A549 treated with CORT108297 at 1 μM for 4 hours (cell line): ENCODE measurements at places on chromosomes 5 and 9. TPM values are rescaled to one million over a fixed set of nuclear protein-coding genes. Genes with fewer than 3 reads are reported as not detected.

SNCB gene
- 0.65 to 1.6 TPM (median 1.1 TPM) in 5 replicates for total RNA-seq

CEL gene
- total RNA-seq: 0.50 to 0.75 TPM (median 0.65 TPM) in 5 replicates

GMCL2 gene
- total RNA-seq: 0.02 TPM in 1 of 5 replicates, not detected in the others

PCBD2 gene
- total RNA-seq: 10.1 to 11.8 TPM (median 10.5 TPM) in 5 replicates

OTULINL gene
- 6.1 to 8.9 TPM (median 7.9 TPM) in 5 replicates for total RNA-seq

ANKRD31 gene
- 0.03 to 0.07 TPM (median 0.05 TPM) in 5 replicates for total RNA-seq

PALM2AKAP2 gene
- total RNA-seq: 0.06 to 0.68 TPM (median 0.25 TPM) in 5 replicates

RBM18 gene
- 14.4 to 20.8 TPM (median 19.6 TPM) in 5 replicates for total RNA-seq

FOXD4L3 gene
- 0.06 to 0.18 TPM (median 0.06 TPM) in 3 of 5 replicates, not detected in the others for total RNA-seq

NEURL1B gene
- 2.5 to 3.9 TPM (median 3.3 TPM) in 5 replicates for total RNA-seq

NMUR2 gene
- total RNA-seq: 0.03 to 0.09 TPM (median 0.06 TPM) in 5 replicates

CDC20B gene
- total RNA-seq: 0.07 to 0.11 TPM (median 0.09 TPM) in 5 replicates
